Activated CD8-positive, alpha-beta memory T cell treated with anti-CD3 and anti-CD28 coated beads for 48 hours (primary cell): ENCODE measurements at places on chromosomes 3 and 15.

GRCh38 chr3:47747558-47747957 lies 34.1 kb downstream of the SMARCC1 start:
- DNase-seq, result no peak

DNA sequence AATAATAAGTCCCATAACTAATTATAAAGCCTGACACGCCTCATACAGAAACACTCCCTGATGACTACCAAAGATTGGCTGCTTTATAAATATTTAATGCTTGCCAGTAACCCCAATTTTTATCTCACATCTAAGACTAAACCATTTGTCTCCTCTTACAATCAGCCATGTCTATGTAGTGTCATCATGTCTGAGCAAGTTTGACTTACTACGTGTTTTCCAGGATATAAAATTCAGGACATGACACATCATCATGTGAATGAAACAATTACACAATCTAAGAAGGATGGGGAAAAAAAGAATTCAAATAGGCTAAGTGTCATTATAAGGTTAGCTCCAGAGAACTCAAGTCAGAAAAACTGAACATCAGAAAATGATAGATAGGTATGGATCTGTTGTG lies 208.7 kb downstream of the MECOM start:
- no peak for DNase-seq

- DNase-seq, result no peak
These were observed 223.2 kb upstream of the LMCD1 start for GRCh38 chr3:8278448-8278847.

GRCh38 chr15:50234764-50235163 lies 30.8 kb downstream of the HDC start:
- no peak for DNase-seq

DNA sequence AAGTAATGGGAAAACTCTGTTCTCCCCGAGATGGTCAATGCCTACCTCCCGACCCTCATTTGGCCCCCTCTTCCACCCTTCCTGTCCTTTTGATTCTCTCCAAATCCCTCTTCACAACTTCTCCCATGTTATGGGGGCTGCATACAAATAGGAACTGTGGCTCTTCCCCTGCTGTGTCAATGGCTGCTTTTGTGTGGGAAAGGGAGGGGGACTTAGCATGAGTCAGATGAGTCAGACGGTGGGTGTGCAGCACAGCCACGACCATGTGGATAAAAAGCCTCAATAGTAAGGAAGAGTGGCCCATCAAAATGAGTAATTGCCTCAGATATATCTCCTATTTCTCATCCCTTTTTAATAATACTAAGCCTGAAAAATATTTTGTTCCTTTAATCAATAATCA lies 31.9 kb downstream of the SPATA16 start:
- DNase-seq, result no peak

DNA sequence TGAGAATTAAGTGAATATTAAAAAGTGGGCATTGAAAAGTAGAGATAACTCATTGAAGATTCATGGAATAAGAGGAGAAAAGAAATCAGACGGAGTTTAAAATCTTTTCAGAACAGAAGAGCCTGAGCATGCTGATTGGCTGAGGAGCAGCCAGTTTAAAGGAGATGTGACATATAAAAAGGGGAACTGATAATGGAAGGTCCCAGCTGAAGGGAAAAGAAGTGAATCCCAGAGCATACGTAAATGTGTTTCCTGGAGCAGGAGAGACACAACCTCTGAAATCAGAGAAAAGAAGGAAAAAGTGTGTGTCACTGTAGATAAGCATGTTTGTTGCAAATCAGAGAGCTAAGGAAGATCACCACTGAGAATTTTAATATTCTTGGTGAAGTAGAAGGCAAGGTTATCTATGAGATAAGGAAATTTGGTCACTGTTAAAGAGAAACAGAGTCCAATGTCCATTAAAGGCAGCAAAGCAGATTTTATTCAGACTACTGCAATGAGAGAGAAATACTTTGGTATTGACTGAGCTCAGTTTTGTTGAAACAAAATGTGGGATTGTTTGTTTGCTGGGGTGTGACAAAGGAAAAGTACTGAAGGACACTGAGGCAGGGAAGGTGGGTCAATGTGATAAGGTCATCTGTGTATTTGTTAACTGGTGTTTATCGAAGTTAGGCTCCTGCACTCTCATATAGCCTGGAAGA lies 84.6 kb upstream of the WDR72 start:
- DNase-seq, result no peak

DNA sequence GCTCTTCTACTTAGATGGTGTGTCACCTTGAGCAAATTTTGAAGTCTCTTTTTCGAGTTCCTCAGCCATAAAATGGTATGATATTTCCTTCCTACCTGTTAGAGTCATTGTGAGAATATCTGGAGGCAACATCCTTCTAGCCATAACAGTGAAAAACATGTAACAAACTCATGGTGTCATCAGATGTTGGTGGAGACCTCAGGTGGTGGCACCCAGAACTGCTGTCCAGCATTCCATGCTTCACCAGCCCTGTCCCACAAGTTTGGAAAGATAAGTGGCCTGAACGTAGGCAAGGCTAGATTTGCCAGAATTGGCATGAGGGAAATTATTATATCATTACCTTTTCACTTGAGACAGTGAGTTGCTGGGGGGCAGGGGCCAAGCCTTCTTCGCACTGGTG lies 30.4 kb downstream of the GASK1A start:
- no peak for DNase-seq

DNA sequence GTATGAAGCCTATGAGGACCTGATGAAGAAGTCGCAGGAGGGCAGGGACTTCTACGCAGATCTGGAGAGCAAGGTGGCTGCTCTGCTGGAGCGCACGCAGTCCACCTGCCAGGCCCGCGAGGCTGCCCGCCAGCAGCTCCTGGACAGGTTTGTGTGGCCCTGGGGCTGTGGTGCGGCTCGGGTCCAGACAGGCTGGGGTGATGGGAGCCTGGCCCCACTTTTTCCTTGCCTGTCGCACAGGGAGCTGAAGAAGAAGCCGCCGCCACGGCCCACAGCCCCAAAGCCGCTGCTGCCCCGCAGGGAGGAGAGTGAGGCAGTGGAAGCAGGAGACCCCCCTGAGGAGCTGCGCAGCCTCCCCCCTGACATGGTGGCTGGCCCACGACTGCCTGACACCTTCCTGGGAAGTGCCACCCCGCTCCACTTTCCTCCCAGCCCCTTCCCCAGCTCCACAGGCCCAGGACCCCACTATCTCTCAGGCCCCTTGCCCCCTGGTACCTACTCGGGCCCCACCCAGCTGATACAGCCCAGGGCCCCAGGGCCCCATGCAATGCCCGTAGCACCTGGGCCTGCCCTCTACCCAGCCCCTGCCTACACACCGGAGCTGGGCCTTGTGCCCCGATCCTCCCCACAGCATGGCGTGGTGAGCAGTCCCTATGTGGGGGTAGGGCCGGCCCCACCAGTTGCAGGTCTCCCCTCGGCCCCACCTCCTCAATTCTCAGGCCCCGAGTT lies 29.0 kb downstream of the PTPN23 start:
- DNase-seq, result no peak

DNA sequence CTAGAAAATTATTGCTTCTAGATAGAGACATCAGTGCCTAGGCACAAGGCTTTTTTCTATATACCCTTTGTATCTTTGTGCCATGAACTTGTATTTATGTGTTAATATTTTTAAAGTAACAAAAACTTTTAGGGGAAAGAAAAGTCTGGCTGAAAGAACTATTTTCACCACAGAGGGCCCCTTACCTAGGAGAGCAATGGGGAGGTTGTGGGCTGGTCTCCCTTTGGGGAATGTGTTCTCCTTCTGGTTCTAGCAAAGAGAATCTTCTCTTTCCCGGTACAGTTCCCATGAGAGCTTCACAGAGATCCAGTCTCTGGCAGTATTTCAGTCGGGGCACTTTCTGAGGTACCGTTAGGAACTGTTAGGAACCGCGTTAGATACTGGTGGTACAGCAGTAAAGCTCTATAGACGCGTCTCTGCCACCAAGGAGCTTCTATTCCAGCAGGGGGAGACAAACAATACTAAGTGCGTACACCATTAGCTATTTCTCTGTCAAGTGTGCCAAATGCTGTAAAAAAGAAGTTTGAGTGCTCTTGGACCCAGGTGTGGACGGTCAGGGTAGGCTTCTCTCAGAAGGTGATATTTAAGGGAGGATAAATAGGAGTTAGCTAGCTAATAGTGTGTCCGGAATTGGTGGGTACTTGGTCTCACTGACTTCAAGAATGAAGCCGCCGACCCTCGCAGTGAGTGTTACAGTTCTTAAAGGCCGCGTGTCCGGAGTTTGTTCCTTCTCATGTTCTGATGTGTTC lies 4.6 kb upstream of the EPB42 start:
- DNase-seq, result no peak

GRCh38 chr3:16520241-16520969 lies 6.9 kb upstream of the RFTN1 start:
- no peak for DNase-seq

GRCh38 chr3:44355362-44356033 lies 16.9 kb downstream of the TCAIM start:
- no peak for DNase-seq

DNA sequence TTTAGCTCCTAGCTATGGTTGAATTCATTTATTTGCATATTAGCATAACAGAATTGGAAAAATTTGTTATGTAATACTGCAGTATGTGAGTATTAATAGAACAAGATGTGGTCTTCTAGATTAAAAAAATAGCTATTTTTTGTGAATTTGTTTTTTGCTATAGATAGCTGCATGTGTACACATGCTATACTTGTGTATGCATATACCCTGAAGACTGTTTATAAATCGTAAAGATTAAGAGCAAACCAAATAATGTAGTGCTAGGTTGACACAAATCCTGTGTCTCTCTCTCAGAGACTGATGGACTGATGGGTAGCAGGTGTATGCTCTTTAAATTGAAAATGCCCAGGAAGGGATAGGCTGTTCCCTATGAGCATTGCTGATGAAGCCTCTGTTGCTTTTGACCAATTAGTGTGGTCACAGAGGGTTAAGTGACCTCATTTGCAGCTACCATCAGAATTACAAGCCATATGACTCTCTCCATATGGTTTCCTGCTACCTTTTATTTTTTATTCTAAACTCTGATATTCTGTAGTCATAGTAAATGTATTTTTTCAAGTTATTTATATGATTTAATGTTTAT lies 9.0 kb downstream of the PLCL2 start:
- DNase-seq, result no peak

DNA sequence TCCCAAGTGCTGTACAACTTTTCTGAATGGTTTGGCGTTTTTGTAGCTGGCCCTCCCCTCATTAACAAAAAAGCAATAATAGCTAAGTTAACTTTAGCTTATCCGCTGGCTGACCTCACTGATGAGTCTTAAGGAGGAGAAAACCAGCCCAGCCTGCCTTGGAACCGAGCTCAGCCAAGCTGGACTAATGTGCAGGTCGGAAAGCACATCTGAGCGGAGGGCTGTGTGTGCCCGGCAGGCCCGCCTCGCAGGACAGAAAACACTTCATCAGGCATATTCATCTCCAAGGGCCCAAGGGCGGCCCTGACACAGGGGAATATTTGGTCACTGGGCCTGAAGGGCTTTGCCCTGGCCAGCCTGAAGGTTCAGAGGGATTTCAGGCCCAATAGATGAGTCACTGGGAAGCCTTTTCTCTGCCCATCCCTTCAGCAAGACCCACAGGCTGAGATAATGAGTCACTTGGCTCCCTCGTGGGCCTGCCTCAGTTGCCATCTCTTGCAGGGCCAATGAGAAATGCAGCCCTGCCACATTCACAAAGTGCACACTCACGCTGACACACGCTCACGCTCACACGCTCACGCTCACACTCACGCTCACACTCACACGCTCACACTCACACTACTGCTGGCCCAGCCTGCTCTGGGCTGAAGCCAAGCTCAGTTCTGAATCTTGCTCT lies 75.1 kb downstream of the SLC12A8 start:
- no peak for DNase-seq

DNA sequence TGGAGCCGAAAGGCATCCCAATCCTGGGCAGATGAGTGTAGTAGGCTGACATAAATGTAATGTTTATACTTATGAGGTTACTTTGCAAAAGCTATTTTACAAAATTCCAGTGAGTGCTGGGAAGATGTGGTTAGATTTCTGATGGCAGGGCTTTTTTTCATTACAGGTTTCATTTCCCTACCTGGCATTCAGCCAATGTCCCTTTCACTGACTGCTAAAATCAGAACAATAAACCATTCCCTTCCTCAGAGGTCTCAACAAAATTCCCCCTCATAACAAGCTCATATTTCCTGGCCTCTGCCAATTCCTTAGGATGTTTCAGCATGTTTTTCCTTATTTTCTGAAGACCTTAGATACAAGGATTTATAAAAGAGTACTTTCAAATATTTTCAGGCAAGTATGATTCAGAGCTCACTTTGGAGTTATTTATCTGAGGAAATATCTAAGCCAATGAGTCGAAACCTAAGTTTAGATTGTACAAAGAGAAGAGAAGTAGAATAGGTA lies 40.9 kb upstream of the CCDC80 start:
- DNase-seq, result no peak

DNA sequence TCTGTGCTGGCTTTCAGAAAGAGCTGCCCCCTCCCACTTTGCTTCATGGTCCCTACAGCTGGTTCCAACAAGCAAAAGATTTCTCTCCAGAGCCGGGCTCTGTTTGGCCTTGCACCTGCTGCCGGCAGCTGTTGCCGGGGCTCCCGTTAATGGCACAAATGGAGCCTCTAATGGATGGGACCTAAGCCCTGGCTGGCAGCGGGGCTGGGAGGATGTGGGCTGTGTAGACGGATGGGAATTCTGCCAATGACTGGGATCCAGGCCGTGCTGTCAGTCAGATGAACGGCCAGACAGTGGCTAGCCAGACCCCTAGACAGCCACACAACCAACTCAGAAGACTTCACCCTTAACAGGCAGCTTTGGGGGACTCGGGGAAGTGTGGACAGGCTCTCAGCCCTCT lies 88.0 kb downstream of the RPLP1 start:
- DNase-seq, result no peak

GRCh38 chr15:60073466-60073840 lies 69.3 kb downstream of the FOXB1 start:
- no peak for DNase-seq

GRCh38 chr3:169541528-169541927 lies 122.0 kb downstream of the MECOM start:
- no peak for DNase-seq

DNA sequence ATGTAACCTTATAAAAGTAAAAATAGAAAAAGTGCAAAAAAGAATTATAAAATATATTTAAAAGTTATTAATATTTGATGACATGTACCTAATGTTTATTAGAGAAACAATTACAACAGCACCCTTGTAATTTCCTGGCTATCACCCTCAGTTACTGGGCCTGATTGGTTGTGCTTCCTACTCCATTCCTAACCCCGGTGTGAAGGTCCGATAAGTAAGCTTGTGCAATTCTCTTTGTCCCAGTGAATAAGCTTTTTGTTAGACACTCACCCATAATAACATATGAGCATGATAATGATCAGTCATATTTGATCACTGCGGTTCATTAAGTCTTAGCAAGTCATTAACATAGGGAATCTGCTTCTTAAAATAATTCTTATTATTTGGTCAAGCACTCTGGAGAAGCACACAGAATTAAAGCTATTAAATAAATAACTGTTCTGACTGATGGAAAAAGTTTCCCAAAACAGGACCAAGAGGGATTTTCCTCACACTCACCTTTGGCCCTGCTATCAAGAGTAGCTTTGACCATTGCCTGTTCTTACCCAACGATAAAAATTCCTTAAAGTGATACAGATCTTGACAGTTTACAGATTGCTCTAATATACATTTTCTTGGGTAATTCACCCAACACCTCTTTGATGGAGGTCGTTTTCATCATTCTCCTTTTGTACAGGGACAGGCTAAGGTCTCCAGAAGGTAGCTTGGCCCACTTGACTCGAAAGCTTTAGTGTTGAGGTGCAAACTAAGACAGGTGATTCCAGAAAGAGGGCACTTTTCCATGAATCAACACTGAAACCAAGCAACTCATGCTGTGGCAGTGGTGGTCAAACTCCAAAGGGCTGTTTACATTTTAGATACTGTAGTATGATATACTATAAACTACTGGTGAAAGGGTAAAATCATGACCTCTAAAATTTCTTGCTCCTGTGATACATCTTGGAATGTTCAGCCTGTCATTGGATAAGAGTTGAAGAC lies 543.0 kb upstream of the KCNMB2 start:
- no peak for DNase-seq
